B cell (primary cell): ENCODE measurements at places on chromosomes 3 and 15.

GRCh38 chr3:29955413-29955812 lies 651.0 kb upstream of the TGFBR2 start:
- no peaks in the 10 kb centered on the region for H3K4me1 ChIP-seq
- H3K4me3 ChIP-seq, result no peak overlapping the region
- DNase-seq, result no peak
- no peaks in the 10 kb centered on the region for H3K27me3 ChIP-seq
- H3K27ac ChIP-seq, result no peak overlapping the region

- no peaks in the 10 kb centered on the region for H3K36me3 ChIP-seq
- H3K4me3 ChIP-seq, result no peak overlapping the region
- no peaks in the 10 kb centered on the region for H3K27me3 ChIP-seq
- no peak for DNase-seq
- H3K4me1 ChIP-seq, result peaks cover 6% of the 10 kb centered on the region
Observed at GRCh38 chr3:126540342-126540849, 16.4 kb downstream of the CHST13 start.

GRCh38 chr3:60001369-60001768 lies 951.5 kb upstream of the CFAP20DC start:
- no peaks in the 10 kb centered on the region for H3K4me1 ChIP-seq
- H3K27me3 ChIP-seq, result no peaks in the 10 kb centered on the region
- no peak for DNase-seq
- H3K36me3 ChIP-seq, result no peaks in the 10 kb centered on the region

DNA sequence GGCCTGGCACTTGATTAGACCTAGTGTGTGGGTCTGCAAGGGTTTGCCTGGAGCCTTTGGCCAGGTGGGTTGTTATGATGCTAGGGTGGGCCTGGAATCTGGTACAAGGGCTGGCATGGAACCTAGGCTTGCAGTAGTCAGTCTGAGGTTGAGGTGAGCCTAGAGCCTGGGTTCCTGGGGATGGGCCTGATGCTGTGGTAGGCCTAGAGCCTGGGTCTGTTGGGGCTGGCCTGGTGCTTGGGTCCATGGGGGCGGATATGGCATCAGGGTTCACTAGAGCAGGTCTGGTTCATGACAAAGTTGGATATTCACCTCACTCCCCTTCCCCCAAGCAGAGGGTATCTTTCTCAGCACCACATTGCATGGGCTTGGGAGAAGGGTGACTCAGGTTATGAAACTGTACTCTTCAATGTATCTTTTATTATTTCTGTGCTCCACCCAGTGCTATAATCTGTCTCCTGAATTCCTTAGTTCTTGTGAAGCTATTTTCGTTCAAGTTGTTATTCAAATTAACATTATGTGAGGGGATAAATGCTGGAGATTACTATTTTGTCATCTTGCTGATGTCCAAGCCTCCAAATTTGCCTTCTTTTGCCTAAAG lies 274.4 kb downstream of the NFKBIZ start:
- H3K27me3 ChIP-seq, result no peaks in the 10 kb centered on the region
- no peak overlapping the region for H3K4me3 ChIP-seq
- H3K27ac ChIP-seq, result no peak overlapping the region
- DNase-seq, result no peak
- no peaks in the 10 kb centered on the region for H3K36me3 ChIP-seq

- H3K4me3 ChIP-seq, result no peak overlapping the region
- H3K27me3 ChIP-seq, result no peaks in the 10 kb centered on the region
- H3K27ac ChIP-seq, result no peak overlapping the region
- no peaks in the 10 kb centered on the region for H3K36me3 ChIP-seq
- no peak for DNase-seq
Observed at GRCh38 chr3:9087831-9088413, 124.7 kb upstream of the RAD18 start.
